NCI-H1436 (cell line): ENCODE measurements at places on chromosomes 12 and 14.

DNA sequence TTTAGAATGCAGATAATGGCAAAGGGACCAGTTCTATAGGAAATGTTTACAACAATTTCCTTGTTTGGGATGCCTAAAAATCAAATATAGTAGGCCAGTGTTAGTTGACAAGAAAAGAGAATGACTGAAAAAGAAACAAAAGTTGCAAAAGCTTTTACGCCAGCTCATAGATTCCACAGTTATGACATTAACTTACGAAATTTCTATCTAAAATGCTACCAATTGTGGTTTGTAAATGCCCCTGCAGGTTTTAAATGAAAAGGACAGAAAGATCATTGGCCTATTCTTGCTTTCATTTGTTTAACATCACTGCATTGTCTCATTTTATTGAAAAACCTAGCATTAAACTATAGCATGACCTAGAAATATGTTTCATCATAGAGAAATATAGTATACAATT lies 345.8 kb downstream of the CCDC91 start:
- no peak for DNase-seq

DNA sequence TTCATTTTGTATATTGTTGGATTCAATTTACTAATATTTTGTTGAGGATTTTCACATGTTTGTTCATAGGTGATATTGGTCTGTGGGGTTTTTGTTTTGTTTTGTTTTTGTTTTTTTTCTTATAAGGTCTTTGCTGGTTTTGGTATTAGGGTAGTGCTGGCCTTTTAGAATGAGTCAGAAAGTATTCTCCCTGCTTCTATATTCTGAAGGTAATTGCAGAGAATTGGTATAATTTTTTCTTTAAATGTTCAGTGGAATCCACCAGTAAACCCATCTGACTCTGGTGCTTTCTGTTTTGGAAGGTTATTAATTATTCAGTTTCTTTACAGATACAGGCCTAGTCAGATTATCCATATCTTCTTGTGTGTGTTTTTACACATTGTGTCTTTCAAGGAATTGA lies 8.9 kb downstream of the TOGARAM1 start:
- DNase-seq: no peak

- DNase-seq: no peak
Measured at GRCh38 chr12:69648476-69648875, 37.8 kb upstream of the LRRC10 start.

GRCh38 chr12:75657831-75658230 lies 146.4 kb upstream of the KRR1 start:
- DNase-seq: no peak

DNA sequence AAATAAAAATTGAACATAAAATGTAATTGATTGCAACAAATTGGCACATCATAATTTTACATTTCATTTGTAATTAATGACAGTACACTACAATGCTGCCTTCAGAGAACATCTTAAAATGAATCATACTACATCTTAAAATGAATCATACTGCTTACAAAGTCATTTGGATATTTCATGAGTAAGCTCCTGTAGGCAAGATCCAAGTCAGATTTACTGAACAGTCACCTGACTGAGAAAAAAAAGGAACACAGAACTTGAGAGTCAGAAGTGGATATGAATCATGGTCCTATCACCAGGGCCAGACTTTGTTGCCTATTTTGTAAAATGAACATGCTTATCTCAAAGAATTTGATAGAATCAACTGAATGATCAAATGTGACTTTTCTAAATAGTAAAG lies 32.7 kb upstream of the FBLN5 start:
- no peak for DNase-seq

DNA sequence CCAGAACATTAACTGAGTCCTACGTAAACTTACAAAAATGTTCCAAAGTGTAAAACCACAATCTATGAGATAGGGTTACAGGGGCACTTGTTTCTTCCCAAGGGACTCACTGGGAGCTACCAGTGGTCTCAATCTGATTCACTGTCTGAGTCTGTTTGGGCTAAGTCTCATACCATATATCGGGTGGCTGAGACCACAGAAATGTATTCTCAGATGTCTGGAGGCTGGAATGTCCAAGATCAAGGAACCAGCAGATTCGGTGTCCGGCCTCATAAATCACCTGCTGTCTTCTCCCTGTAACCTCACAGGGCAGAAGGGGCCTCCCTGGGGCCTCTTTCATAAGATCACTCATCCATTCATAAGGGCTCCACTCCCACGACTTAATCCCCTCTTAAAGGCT lies 616.3 kb upstream of the TMEM132C start:
- DNase-seq: no peak

GRCh38 chr12:50069069-50069468 lies 11.7 kb downstream of the ASIC1 start:
- DNase-seq: no peak

- DNase-seq: no peak
Measured at GRCh38 chr14:26531894-26532293, 65.9 kb downstream of the NOVA1 start.

- DNase-seq: peak; percentile 25
Measured at GRCh38 chr12:45655186-45655585, 74.3 kb upstream of the ARID2 start.

- DNase-seq: no peak
Measured at GRCh38 chr14:31993521-31993951, 83.6 kb upstream of the ARHGAP5 start.

- no peak for DNase-seq
Measured at GRCh38 chr14:68482018-68482417, 310.8 kb downstream of the ZFP36L1 start.

DNA sequence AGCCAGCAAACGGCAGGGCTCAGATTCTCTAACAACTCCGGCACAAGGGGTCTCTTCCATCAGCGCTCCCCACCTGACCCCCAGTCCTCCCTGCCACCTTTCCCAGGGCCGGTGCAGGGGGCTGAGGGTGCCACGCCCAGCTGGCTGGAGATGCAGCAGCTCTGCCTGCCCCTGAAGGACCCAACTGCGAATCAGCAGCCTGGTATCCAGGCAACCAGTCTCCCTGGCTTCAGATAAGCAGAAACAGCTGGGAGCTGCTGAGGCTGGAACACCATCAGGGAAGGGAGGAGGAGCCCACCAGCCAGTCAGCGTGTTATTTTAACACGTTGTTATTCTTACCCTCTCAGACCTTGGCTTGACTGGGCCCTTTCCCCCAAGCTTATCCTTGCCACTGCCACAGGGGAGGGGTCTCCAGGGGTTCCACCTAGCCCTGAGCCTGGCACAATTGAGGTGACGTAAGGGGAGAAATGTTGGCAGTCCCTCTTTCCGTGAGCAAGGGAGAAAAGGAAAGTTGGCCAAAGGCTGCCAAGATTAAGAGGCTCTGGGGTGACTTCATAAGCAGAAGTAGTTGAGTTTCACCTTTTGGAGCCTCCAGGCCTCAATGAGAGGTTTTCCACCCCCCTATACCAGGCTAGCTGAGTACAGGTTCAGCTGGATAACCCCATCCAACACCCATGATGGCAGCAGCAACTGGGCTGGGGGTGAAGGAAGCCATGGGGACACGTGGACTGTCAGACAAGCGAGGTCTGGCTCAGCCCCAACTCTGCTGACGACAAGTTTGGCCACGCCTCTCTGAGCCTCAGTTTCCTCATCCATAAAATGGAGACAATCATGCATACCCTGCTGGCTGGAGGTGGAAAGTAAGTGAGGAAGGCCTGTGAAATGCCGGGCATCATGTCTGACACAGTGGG lies 91.1 kb downstream of the IRF2BPL start:
- DNase-seq: peak; percentile 57
